ENCODE measurements at places on chromosomes 16 and 17. TPM values are rescaled to one million over a fixed set of nuclear protein-coding genes. Genes with fewer than 3 reads are reported as not detected.

Gene TBX2
- total RNA-seq, result not detected

Gene TMEM92
- not detected for total RNA-seq

Gene MRPS34
- 44.6 TPM for total RNA-seq

Gene GJD3
- not detected for total RNA-seq

Gene MYH1
- total RNA-seq, result not detected

Gene CORO6
- total RNA-seq, result 4.0 TPM

Gene PPY
- total RNA-seq, result not detected

Gene METTL9
- 57.3 TPM for total RNA-seq

Gene NEUROD2
- not detected for total RNA-seq

Gene ERN2
- total RNA-seq, result not detected

Gene IRX5
- total RNA-seq, result not detected

Gene TMED6
- 6.3 TPM for total RNA-seq

Gene FN3K
- total RNA-seq, result 1.8 TPM

Gene SUMO2
- total RNA-seq, result 229 TPM

Gene BORCS6
- total RNA-seq, result 18.6 TPM

Gene ZNF750
- not detected for total RNA-seq

Gene HBA2
- total RNA-seq, result 217 TPM

Gene ARL17B
- 42.0 TPM for total RNA-seq

Gene HS3ST6
- total RNA-seq, result not detected

Gene BEAN1
- total RNA-seq, result not detected

Gene SMTNL2
- not detected for total RNA-seq

Gene KCNG4
- not detected for total RNA-seq

Gene METTL26
- 56.6 TPM for total RNA-seq

Gene CIBAR2
- total RNA-seq, result not detected

Gene DPEP3
- 2.0 TPM for total RNA-seq

Gene TSPOAP1
- 30.7 TPM for total RNA-seq

Gene HMOX2
- 36.5 TPM for total RNA-seq

Gene KRTAP16-1
- not detected for total RNA-seq

Gene NPIPB13
- 59.6 TPM for total RNA-seq

Gene CLEC10A
- total RNA-seq, result 0.24 TPM

Gene FGF11
- total RNA-seq, result 4.6 TPM

Gene TNFSF13
- total RNA-seq, result 16.0 TPM

Gene PPP1R27
- not detected for total RNA-seq

Gene ARHGDIG
- total RNA-seq, result not detected

Gene TOP2A
- total RNA-seq, result 3.1 TPM

Gene ITGAL
- total RNA-seq, result 176 TPM

Gene RCVRN
- total RNA-seq, result not detected

Gene LLGL1
- total RNA-seq, result 15.7 TPM

Gene C16orf92
- not detected for total RNA-seq

Gene CA7
- total RNA-seq, result not detected

Gene MYH8
- not detected for total RNA-seq

Gene TBC1D3L
- total RNA-seq, result 4.3 TPM

Gene SLC12A3
- 5.3 TPM for total RNA-seq

Gene CRYBA1
- total RNA-seq, result not detected

Gene TEX14
- 0.53 TPM for total RNA-seq

Gene HBA1
- total RNA-seq, result 283 TPM

Gene TANGO6
- total RNA-seq, result 42.8 TPM

Gene ADAD2
- total RNA-seq, result not detected

Gene RAB26
- total RNA-seq, result 0.62 TPM

Gene SLFN5
- 11.1 TPM for total RNA-seq

Gene OTOP2
- not detected for total RNA-seq

All from B cell (primary cell).